ENCODE measurements at places on chromosomes 3 and 15.

- DNase-seq = no peak
These were observed 377.2 kb upstream of the SGO1 start for GRCh38 chr3:20563251-20563650.

DNA sequence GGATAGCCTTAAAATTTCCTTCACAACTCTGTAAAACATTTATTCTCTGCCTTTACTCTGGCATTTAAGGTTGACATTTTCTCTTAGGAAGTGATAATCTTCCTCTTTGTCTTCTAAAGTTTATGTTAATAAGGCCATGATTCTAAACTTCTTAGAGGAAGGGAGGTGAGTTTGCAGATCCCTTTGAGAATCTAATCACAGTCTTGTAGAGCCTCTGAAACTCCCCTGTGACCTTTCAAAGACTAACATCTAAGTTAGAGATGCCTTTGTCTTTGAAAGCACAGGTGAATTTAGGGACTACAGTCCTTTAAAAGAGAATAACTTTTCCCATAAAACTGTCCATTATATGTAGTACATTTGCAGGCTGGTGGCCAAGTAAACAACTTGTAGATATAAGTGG lies 115.1 kb downstream of the PLCL2 start:
- DNase-seq = no peak

DNA sequence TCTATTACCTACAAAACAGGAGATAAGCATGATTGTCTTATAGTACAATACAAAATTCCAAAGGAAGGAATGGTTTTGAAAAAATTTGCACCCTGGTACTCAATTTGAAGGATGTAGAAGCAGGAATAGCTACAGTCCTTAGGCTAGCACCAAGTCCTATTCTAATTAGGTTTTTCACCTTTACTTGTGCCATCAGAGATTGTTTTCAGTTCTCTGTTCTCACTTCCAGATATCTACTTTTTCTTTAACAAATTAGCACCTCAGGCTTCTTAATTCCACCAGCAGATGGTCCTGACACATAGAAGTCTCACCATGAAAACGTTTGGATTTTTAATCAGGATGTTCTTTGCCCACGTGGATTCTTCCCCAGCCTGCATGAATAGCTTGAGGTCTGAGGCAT lies 43.8 kb downstream of the IL5RA start:
- DNase-seq = no peak

GRCh38 chr15:88613074-88613944 lies 7.8 kb upstream of the AEN start:
- DNase-seq = no peak

GRCh38 chr15:73026511-73027054 lies 25.7 kb upstream of the NEO1 start:
- DNase-seq = no peak

GRCh38 chr15:36831904-36832287 lies 252.5 kb downstream of the CDIN1 start:
- DNase-seq = no peak

GRCh38 chr3:39147711-39148434 lies 5.5 kb downstream of the CSRNP1 start:
- DNase-seq = peak; percentile 56
